ENCODE measurements at places on chromosomes 12 and 14. TPM values are rescaled to one million over a fixed set of nuclear protein-coding genes. Genes with fewer than 3 reads are reported as not detected.

DNA sequence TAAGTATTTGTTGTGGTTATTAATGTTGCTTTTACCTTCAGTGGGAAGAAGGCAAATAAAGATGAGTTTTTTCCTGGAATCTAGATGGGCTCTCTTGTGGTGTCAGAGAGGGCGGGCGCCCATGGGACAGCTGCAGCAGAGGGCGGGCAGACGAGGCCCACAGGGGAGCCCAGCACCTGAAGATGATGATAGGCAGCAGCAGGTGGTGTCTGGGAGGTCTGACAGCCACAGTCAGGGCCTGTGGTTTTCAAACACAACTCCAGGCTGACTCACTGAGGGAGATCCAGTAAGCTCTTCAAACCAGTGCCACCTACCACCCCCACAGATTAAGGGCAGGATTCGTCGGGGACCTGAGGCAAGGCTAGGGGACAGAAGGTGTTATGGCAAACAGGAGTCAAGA is 42.8 kb downstream of the NKX2-1 start:
- H3K4me1 ChIP-seq: no peaks in the 10 kb centered on the region
- no peak for DNase-seq
- no peak overlapping the region for H3K4me3 ChIP-seq

GRCh38 chr12:6773590-6774351 is 1.5 kb downstream of the LAG3 start:
- H3K27ac ChIP-seq: no peak overlapping the region
- peak; percentile 40 for DNase-seq
- H3K4me3 ChIP-seq: peak overlapping the region; percentile 9
- no peaks in the 10 kb centered on the region for H3K4me1 ChIP-seq
- peaks cover 9% of the 10 kb centered on the region for H3K27me3 ChIP-seq

RTL1 gene
- not detected for total RNA-seq

DNA sequence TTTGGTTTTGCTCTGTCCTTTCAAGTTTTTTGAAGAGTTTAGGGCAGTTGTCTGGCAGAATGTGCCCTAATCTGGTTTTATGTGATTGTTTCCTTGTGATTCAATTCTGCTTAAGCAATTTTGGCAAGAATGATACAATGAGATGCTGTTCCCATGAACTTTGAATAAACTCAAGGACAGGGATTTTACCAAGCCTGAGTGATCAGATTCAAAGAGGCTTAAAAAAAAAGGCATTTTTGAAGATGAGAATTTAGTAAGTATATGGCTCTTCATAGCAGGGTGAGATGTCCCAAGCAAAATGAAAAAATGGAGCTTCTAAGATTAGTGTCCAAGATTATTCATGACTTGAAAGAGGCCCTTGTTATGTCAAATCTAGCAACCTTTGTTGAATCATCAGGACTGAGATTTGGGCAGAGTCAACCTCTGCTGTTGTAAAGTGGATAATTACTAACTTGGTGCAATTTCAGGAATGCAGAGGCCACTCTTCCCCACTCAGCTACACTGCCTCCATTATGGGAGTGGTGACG is 180.6 kb upstream of the NUDT4 start:
- H3K4me1 ChIP-seq: no peaks in the 10 kb centered on the region
- no peak overlapping the region for H3K4me3 ChIP-seq
- DNase-seq: no peak
- no peaks in the 10 kb centered on the region for H3K36me3 ChIP-seq
- H3K27ac ChIP-seq: no peak overlapping the region
- no peaks in the 10 kb centered on the region for H3K27me3 ChIP-seq

KRT7 gene
- 4.0 TPM for total RNA-seq

- no peak for DNase-seq
- no peaks in the 10 kb centered on the region for H3K27me3 ChIP-seq
- H3K27ac ChIP-seq: no peak overlapping the region
- H3K4me3 ChIP-seq: no peak overlapping the region
These were observed 124.5 kb upstream of the PLXNC1 start for GRCh38 chr12:94023879-94024278.

DNA sequence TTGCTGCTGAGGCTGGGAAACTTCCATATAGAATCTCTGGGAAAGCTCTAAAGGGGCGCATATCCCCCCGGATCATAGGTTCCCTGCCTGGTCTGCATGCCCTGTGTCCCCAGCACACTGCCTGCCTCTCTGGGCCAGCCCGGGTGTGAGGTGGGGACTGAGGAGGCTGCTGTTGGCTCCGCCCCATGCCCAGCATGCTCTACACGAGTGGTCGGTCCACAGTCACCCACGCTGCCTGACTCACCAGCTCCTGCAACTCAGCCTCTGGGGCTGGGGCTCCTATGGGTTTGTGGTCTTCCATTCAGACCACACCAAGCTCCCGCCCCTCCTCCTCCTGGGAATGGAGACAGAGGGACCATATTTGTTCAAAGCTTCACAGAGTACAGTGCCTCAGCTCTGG is 88.5 kb upstream of the ANO2 start:
- H3K36me3 ChIP-seq: no peaks in the 10 kb centered on the region
- DNase-seq: no peak
- H3K4me1 ChIP-seq: no peaks in the 10 kb centered on the region
- H3K27me3 ChIP-seq: no peaks in the 10 kb centered on the region
- H3K27ac ChIP-seq: no peak overlapping the region

KRT83 gene
- not detected for total RNA-seq

DNA sequence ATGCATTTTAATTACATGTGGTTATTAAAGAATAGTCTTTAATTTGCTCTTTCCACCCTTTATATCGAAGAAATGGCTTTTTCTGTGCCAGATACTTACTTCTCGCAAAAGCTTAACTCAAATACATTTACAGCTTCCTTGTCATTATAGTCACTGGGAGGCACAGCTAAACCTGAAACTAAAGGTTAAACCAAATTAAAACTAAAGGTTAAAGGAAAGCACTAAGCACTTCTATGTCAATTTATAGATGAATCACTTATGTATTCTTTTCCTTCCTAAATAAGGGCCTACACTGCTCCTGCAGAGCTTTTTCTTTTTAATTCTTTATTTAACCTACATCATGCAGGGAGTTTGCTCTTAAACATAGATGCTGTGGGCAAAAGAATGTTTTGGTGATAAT is 9.1 kb downstream of the C14orf93 start:
- H3K4me3 ChIP-seq: no peak overlapping the region
- peaks cover under 1% of the 10 kb centered on the region for H3K4me1 ChIP-seq

PIWIL1 gene
- total RNA-seq: not detected
